ENCODE measurements at places on chromosomes 13 and 19.
A peak's percentile ranks its signal among the peaks of the same experiment; 100 is the strongest.

DNA sequence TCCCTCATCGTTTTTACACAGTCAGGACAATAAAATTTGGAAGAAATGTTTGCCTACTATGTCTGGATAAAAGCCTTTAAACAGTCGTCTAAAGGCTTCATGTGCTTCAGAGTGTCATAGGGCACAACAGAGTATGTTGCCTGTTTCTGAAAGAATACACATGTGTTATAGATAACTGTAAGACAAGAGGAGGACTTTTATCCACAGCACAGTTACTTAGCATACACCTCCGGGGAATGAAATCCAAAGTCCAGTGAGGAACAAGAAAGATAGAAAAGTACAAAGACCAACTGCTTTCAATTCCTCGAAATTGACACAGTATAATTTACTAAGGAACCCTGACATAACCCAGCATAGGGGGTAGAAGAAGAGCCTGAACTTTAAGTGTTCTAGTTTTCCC, 835.6 kb downstream of the PCDH17 start:
- DNase-seq, result no peak

DNA sequence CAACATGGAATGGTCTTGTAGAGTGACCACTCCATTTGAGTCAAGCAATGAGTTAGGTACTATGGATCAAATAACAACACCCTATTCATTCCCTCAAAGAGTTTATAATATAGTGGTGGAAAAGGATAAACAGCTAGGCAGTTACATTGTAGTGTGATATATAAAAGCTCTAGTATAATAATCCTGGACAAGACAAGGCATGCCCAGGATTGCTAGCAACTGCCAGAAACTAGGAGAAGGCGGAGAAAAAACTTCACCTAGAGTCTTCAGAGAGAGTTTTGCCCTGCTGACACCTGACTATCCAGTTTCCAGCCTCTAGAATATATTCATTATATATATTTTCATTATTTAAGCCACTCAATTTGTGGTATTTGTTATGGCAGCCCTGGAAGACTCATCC, 530.6 kb downstream of the KLF12 start:
- DNase-seq, result no peak

DNA sequence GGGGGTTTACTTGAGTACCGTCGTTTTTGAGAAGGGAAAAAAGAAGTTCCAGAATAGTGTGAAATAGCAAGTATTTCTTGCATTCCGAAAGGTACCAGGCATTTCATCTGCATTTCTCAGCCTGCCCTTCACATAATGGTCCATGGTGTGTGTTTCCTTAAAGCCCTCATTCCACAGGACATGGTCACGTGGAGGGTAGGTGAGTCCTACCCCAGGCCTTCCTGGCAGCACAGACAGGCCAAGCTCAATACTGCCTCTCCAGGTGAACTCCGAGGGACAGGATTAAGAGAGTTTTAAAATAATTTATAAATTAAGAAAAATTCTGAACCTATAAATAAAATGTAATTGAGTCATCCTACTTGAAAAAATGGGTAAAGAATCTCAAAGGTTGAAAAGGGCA, 64.7 kb downstream of the TNFRSF19 start:
- no peak for DNase-seq

DNA sequence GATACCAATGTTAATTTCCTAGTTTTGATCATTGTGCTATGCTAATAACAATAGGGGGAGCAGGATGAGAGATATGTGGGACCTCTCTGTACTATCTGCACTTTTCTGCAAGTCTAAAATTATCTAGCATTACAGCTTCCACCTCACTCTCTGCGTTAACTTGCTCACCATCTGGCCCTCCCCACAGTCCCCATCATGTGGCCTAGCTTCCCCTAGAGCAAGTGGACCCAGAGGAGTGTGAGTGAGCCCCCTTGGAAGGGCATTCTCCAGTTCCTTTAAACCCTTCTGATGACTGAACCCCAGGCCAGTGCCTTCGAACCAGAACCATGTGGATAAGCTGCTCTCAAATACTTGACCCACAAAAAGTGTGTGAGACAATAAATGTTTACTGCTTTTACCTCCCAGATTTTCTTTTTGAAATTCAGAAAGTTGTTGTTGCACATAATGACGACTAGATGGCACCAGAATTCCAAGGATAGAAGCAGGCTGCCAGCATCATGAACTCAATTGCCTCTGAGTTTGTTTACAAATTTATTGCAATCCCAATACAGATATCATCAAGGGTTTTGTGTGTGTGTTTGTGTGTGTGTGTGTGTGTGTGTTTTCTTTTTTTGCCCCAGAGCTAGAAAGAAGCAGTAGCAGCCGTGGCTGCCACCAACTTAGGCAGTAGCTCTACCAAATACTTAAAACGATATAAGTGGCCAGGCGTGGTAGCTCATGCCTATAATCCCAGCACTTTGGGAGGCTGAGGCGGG, 49.0 kb upstream of the ZNF780A start:
- DNase-seq, result peak; percentile 55

GRCh38 chr13:29125934-29126424, 305.8 kb downstream of the MTUS2 start:
- peak; percentile 41 for DNase-seq

All from activated CD4-positive, alpha-beta T cell treated with anti-CD3 and anti-CD28 coated beads, Interleukin-2, Interleukin-6, amounts not matched to agents 100 ng/mL and 50 ng/mL, durations not matched to agents 16 hours and 8 hours (primary cell).